ENCODE measurements at places on chromosomes 5 and 9. TPM values are rescaled to one million over a fixed set of nuclear protein-coding genes. Genes with fewer than 3 reads are reported as not detected.

The CDH10 gene
- not detected for total RNA-seq

The PAEP gene
- total RNA-seq = not detected

The CDC25C gene
- total RNA-seq = 13.3 TPM

The HCN1 gene
- total RNA-seq = under 0.01 TPM

The PRR7 gene
- total RNA-seq = 8.6 TPM

The FOXD4L4 gene
- total RNA-seq = 0.14 TPM

The GALNT12 gene
- 23.6 TPM for total RNA-seq

The IFNB1 gene
- total RNA-seq = not detected

The GNA14 gene
- 1.3 TPM for total RNA-seq

The SCGB3A2 gene
- total RNA-seq = not detected

The PCDHGB2 gene
- total RNA-seq = 2.2 TPM

The NFIB gene
- total RNA-seq = 7.3 TPM

The LHX6 gene
- under 0.01 TPM for total RNA-seq

The PCDHGA5 gene
- 1.5 TPM for total RNA-seq

The FNBP1 gene
- 43.5 TPM for total RNA-seq

The GMCL2 gene
- total RNA-seq = not detected

The PDLIM7 gene
- 326 TPM for total RNA-seq

The ALDOB gene
- total RNA-seq = not detected

The PCSK1 gene
- under 0.01 TPM for total RNA-seq

The SRD5A1 gene
- total RNA-seq = 26.8 TPM

The PCDHB7 gene
- total RNA-seq = under 0.01 TPM

The VAV2 gene
- total RNA-seq = 16.6 TPM

The WNT8A gene
- not detected for total RNA-seq

The COL15A1 gene
- total RNA-seq = 5.4 TPM

The DNM1 gene
- total RNA-seq = 17.1 TPM

The IL5 gene
- total RNA-seq = not detected

The FST gene
- total RNA-seq = 70.2 TPM

The GLDC gene
- total RNA-seq = 1.6 TPM

The INSL6 gene
- not detected for total RNA-seq

The SH2D3C gene
- total RNA-seq = not detected

The PCDHGA9 gene
- 6.2 TPM for total RNA-seq

The FGFR4 gene
- total RNA-seq = 0.43 TPM

The PKD2L2 gene
- not detected for total RNA-seq

The HRCT1 gene
- total RNA-seq = not detected

The CXCL14 gene
- total RNA-seq = 0.14 TPM

The RAD23B gene
- total RNA-seq = 164 TPM

The PCDHB11 gene
- 0.29 TPM for total RNA-seq

The C8G gene
- total RNA-seq = not detected

The FCN2 gene
- not detected for total RNA-seq

The TOR1A gene
- total RNA-seq = 51.6 TPM

The SPINK13 gene
- not detected for total RNA-seq

The PHF19 gene
- 20.1 TPM for total RNA-seq

The NUTM2F gene
- total RNA-seq = not detected

The SLC22A5 gene
- total RNA-seq = 9.2 TPM

The LRRC26 gene
- total RNA-seq = not detected

The PAM gene
- total RNA-seq = 125 TPM

The PRR16 gene
- 13.2 TPM for total RNA-seq

The SYK gene
- under 0.01 TPM for total RNA-seq

Data from placental pericyte (primary cell).